Thymus (tissue), 14 donors: ENCODE measurements at places on chromosomes 1 and 21.

- peaks cover 9% of the 10 kb centered on the region for H3K4me1 ChIP-seq
- DNase-seq, result no peak
- peaks cover 35% of the 10 kb centered on the region for H3K36me3 ChIP-seq
- no peaks in the 10 kb centered on the region for H3K27me3 ChIP-seq
- no peak overlapping the region for H3K4me3 ChIP-seq
- H3K27ac ChIP-seq, result peak overlapping the region; percentile 30
Observed at GRCh38 chr1:18907917-18908845, 5.8 kb upstream of the ALDH4A1 start.

DNA sequence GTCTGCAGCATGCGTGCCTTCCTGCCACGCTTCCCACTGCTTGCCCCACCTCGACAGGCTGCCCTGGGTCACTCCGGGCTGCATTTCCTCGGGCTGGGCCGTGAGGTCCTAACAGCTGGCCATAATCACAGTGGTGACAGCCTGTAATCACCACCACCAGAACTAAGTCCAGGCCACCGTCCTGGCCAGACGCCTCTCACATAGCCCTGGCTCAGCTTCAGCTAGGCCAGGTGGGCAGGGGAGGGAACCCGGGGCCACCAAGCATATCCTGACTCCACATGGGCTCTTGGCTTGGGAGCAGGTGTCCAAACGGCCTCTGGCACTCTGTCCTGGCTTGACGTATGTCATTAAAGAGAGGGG, 229.5 kb downstream of the TRABD2B start:
- no peaks in the 10 kb centered on the region for H3K36me3 ChIP-seq
- no peak for DNase-seq
- no peaks in the 10 kb centered on the region for H3K4me1 ChIP-seq
- H3K27me3 ChIP-seq, result no peaks in the 10 kb centered on the region
- no peak overlapping the region for H3K4me3 ChIP-seq

- DNase-seq, result no peak
- no peaks in the 10 kb centered on the region for H3K36me3 ChIP-seq
- H3K27ac ChIP-seq, result no peak overlapping the region
- H3K27me3 ChIP-seq, result no peaks in the 10 kb centered on the region
- H3K4me3 ChIP-seq, result no peak overlapping the region
Observed at GRCh38 chr21:35163411-35163810, 114.3 kb upstream of the RUNX1 start.

DNA sequence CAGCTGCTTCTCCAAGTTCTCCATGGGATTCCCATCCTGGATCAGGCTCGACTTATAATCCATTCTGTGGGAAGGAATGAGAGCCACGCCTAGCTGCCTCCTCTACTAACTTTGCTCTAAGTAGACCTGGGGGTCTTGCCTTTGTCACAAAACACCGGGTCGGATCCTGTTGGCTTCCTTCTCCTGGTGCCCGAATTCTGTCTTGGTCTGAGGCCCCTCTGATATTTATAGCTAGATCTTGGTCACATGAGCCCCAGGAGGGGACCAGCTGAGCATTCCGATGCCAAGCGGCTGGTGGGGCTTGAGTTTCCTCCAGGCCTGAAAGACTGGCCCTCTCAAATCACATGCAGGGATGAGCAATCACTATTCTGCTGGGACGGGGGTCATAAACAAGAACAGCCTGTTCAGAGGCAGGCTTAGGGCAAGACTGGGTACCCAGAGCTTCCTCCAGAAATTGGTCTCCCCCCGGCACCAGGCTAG, at the start of gene TRIM63:
TRIM63 (minus strand) TSS at position 199 of the 480 bp plus-strand sequence; CDS start at position 63, 136 bp downstream.
- H3K27ac ChIP-seq, result no peak within 1 kb of the TSS
- H3K36me3 ChIP-seq, result no peaks in the 10 kb centered on the region
- no peaks in the 10 kb centered on the region for H3K4me1 ChIP-seq
- no peak for DNase-seq
- no peak within 1 kb of the TSS for H3K4me3 ChIP-seq

DNA sequence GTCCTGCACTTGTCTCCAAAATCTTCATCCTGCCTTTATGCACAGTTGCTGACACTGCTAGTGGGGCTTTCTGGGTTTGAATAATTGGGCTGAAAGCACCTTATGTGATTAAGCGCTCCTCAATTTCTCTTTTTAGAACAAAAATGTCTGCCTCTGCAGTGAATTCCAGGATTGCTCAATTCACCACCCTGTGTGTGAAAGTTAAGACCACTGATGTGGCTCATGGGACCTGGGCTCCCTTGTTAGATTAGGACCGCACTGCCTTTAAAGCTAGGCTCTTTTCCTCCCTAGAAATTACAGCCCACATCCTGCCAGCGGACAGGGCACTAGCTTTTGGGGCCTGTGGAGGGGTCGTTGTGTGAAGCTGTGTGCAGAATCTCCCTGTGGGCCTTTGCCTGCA, 18.8 kb downstream of the KIAA1614 start:
- peaks cover 48% of the 10 kb centered on the region for H3K4me1 ChIP-seq
- peaks cover 9% of the 10 kb centered on the region for H3K27me3 ChIP-seq

DNA sequence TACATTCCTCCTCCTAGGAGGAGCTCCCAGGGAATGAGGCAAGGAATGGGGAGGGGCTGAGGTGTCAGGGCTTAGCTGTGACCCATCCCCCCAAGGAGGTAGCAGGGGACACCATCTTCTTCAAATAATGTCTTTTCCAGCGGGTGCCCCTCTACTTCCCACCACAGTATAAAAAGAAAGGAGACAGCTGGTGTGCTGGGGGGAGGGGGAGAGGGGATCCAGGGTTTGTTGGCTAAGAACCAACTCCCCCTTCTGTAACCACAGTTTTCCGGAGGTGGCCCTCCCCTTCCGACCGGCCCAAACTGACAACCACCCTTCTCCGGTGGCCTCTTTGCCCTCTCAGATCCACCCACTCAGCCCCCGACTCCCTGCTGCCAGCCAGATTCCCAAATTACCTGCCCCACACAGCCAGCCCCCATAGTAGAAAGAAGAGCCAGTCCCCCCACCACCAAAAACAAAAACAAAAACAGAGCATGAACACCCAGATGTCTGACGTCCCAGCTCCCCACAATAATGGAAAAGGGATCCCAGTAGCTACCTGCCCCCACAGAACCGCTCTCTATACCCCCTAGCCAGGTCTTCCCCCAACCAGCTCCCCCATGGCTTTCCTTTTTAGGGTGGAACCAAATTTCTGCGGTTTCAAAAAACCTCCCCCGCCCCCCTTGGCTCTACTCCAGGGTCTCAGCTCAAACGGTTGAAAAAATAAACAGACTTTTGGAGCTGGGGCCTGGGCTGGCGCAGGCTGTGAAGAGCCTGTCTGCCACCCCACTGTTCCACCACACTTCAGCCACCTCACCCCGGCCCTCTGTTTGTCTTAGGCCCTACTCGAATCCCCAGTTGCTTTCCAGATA, 2.1 kb downstream of the ARHGEF2 start:
- peaks cover 21% of the 10 kb centered on the region for H3K36me3 ChIP-seq
- H3K4me3 ChIP-seq, result peak overlapping the region; percentile 92
- DNase-seq, result peak; percentile 60
- peaks cover 55% of the 10 kb centered on the region for H3K4me1 ChIP-seq

- no peaks in the 10 kb centered on the region for H3K36me3 ChIP-seq
- no peak overlapping the region for H3K27ac ChIP-seq
- DNase-seq, result no peak
- no peak overlapping the region for H3K4me3 ChIP-seq
Observed at GRCh38 chr1:109516872-109517271, 7.3 kb upstream of the AMIGO1 start.

GRCh38 chr1:207831517-207832327, 79.2 kb downstream of the CD34 start:
- peak overlapping the region; percentile 67 for H3K27ac ChIP-seq
- H3K4me1 ChIP-seq, result peaks cover 63% of the 10 kb centered on the region
- H3K36me3 ChIP-seq, result peaks cover 31% of the 10 kb centered on the region
- no peaks in the 10 kb centered on the region for H3K27me3 ChIP-seq
- DNase-seq, result no peak
- H3K4me3 ChIP-seq, result no peak overlapping the region

DNA sequence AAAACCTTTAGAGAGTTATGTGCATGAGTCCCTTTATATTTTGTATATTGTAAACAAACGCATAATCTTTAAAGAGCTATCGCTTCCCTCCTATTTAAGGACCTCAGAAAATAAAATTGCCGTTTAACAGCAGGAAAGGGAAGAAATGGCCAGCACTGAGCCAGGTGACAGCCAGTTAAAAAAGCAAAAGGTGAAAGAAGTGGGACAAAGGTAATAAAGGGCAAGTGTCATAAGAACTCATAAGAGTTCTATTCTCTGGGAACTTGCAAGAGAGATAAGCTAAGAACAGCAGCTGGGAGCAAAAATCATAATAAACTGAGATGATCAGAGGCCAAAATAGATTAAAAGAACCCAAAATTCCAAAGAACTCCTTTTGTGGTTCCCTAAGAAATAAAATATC, 520.9 kb upstream of the PKN2 start:
- no peaks in the 10 kb centered on the region for H3K36me3 ChIP-seq
- H3K27ac ChIP-seq, result no peak overlapping the region
- no peaks in the 10 kb centered on the region for H3K27me3 ChIP-seq

DNA sequence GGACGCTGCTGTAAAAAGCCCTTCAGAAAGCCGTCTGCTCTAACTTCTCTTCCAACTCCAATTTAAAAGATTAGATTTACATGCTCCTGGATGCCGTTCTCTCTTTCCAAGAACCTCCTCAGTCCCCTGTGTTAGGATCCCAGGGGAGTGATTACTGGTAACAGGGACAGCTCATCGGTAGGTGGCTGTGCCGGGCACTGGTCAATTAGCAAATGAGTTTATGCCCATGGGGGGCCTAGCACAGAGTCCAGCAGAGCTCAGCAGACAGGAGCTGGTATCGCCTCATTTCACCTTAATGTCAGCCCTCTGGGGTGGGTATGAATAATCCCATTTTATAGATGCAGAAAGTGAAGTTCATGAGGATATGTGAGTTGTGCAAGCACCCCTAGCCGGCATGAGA, 191.9 kb downstream of the GRIK3 start:
- H3K4me1 ChIP-seq, result no peaks in the 10 kb centered on the region
- no peak overlapping the region for H3K27ac ChIP-seq
- H3K27me3 ChIP-seq, result no peaks in the 10 kb centered on the region
- no peak overlapping the region for H3K4me3 ChIP-seq
- no peak for DNase-seq
- H3K36me3 ChIP-seq, result no peaks in the 10 kb centered on the region
